ENCODE measurements at places on chromosomes 1 and 21.

GRCh38 chr1:42815941-42816584 lies 859 bp upstream of the ERMAP start:
- DNase-seq = peak; percentile 54

DNA sequence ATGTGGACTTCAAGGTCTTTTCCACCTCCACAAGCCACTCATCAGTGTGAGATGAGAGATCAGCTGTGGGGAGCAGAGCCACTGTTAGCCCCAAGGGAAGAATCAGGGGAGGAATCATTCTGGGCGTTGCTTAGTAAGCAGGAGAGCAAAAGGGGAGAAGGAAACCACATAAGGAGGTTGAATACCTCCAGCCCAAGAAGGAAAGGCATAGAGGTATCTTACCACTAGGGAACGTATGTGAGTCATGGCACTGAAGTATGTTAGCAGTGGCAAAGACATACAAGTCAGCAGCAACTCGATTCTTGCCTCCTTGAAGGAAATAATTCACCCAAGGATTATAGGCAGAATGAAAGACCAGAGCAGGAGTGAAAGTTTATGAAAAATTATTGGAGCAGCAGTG lies 31.6 kb upstream of the SLC5A9 start:
- no peak for DNase-seq

DNA sequence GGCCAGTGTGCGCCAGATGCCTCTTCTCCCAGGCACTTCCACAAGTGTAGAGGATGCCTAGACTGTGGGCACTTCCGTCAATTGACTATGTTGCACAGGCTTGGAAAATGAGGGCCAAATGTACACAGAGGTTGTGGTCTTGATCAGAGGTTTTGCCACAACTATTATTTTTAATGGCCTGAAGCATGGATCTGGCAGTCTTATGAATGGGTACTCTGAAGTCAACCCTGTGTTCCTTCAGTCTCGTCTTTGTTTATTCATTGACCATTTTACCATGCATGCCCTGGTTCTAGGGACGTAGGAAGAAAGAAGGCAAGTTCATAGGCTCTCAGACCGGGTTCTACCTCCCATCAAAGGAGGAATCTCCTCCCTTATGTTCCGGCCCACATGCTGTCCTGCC lies 329.1 kb downstream of the HHAT start:
- DNase-seq = no peak

GRCh38 chr1:107535091-107535490 lies 394.3 kb downstream of the NTNG1 start:
- peak; percentile 80 for DNase-seq

- no peak for DNase-seq
Observed at GRCh38 chr1:200211157-200211556, 183.6 kb downstream of the NR5A2 start.

- DNase-seq = peak; percentile 74
Observed at GRCh38 chr1:178310685-178311105, 186.1 kb downstream of the CLEC20A start.

- no peak for DNase-seq
Observed at GRCh38 chr1:117020526-117021156, 19.1 kb downstream of the CD101 start.

DNA sequence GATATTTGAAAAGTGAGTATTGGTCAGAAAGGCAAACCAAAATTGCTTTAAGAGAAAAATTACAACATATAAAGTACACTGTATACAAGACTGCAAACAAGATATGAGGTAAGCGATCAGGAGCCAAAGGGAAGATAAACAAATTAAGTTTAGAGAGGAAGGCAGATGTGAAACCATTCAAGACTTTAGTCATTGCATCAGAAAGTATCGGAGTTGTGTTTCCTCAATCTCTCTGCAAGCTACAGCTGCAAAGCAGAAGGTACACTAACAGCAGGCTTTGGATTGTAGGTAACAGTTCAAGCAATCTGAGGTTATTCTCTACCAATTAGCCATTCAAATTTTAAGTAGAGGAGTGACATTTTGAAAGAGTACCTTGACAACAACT lies 21.3 kb upstream of the TLCD4 start:
- no peak for DNase-seq

DNA sequence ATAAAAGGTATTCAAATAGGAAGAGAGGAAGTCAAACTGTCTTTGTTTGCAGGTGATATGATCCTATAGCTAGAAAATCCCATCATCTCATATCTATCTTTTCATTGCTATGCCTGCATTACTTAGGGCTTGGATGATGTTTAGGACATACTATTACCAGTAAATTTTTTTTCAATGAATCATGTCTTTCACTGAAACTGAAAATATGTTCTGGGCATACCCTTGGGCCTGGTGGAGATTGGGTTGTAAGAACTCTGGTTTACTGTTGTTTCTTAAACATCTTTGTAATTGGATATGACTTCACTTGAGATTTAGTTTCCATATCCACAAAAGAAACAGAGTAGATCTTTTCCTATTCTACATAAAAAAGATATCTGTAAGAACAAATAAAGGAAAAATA lies 502.2 kb upstream of the PRMT6 start:
- DNase-seq = no peak

- no peak for DNase-seq
Observed at GRCh38 chr1:228803421-228803820, 68.1 kb downstream of the RHOU start.

DNA sequence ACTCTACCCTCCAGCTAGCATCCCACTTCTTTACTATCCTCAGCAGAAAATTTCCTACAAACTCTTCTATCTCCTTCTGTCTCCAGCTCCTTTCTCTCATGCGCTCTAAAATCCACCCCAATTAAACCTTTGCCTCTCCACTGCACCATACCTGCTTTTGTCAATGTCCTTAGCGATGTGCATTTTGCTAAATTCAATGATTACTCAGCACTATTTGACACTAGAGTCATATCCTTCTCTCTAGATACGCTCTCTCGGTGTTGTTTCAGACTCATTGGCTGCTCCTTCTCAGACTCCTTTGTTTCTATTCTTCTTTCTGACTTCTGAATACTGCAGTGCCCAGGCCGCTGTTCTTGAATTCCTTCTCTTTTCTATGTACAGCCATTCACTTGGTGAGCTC lies 144.2 kb downstream of the HLX start:
- DNase-seq = no peak

GRCh38 chr21:18269856-18270255 lies 25.2 kb downstream of the CHODL start:
- no peak for DNase-seq

- no peak for DNase-seq
Observed at GRCh38 chr1:168583571-168583970, 7.2 kb downstream of the XCL1 start.

GRCh38 chr1:183891158-183891856 lies 86.4 kb downstream of the RGL1 start:
- DNase-seq = no peak

DNA sequence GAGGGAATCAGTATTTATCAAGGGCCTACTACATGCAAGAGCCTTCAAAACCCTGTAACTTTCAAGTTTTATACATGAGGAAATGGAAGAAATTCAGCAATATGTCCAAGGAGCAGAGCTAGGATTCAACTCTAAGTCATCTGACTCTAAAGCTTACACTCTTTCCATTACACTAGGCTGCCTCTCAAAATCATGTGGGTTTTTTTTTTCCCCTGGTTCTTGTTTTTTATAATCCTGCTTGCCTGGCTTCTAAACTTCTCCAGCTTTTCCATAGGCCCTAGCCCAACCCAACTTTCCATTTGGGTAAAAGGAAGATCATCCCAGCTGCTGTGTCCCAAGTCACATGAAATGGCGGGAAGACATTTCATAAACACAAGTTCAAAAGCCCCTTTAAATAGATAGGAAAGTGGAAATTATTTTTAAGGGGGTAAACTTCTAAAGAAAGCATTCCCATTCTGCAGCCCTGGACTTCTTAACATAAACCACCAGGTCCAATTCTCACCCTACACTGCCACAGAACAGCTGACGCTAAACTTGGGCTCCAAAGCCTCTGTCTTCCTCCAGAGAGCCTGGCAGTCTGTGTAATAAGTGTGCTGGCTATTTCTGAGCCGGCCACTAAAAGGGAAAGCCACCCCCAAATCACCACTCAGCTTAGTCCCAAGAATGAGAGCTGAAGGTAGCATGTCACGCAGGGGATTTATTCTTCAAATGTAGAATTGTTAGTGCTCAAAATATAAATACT lies 46.9 kb downstream of the ITPKB start:
- no peak for DNase-seq

GRCh38 chr1:64243757-64244080 lies 40.3 kb downstream of the UBE2U start:
- peak; percentile 72 for DNase-seq

GRCh38 chr1:24440436-24440835 lies 24.8 kb downstream of the NIPAL3 start:
- no peak for DNase-seq

DNA sequence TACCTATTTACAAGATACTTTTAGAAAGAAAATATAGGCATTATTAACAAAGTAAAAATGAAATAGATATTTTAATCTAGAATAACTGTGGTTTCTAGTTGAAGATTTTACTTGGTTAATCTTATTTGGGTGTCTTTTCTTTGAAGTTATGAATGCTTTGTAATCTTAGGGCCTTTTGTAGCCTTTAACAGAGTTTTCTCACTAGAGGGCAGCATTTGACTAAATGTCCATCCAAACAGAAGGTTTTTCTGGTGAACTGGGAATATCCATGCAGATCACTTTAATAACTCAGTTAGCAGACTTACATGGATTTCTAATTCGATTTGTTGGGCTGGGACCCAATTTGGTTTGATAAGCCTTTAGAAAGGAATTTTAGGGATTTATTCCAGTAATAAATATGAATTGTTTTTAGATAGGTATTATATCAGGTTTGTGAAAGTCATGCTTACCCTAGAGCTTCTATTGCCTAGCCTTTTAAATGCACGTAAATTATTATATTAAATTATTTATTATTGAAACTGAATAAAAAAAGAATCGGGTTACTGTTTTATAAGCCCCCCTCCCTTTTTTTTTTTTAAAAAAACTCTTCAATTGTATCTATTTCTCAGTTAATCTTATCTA lies 119.7 kb downstream of the ZNF326 start:
- peak; percentile 78 for DNase-seq

DNA sequence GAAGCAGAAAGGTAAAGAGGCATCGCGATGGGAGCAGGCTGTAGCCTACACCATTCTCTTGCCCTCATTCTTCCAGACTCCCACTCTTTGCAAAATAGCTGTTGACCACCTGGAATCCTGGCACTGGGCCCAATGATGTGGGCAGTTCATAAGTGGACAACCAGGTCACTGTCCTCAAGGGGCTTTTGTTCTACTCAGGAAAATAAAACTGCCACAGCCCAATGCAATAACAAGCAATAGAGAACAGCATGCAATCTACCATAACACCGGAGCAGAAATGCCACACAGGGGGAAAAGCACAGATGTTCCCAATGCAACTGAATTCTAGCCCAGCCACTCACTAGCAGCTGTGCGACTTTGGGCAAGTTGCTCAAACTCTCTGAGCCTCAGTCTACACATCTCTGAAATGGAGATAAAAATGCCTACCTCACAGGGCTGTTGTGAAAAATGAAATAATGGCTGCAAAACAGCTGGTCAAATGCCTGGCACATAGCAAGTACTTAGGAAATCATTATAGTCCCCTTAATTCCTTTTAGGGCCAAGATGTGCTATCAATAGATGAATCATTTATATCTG lies 56.7 kb downstream of the NENF start:
- peak; percentile 37 for DNase-seq

GRCh38 chr1:21022279-21023040 lies 154.2 kb downstream of the EIF4G3 start:
- peak; percentile 92 for DNase-seq

GRCh38 chr1:69278923-69279322 lies 288.8 kb upstream of the LRRC7 start:
- DNase-seq = no peak

GRCh38 chr1:50973875-50974617 lies 4.0 kb downstream of the CDKN2C start:
- DNase-seq = peak; percentile 65

DNA sequence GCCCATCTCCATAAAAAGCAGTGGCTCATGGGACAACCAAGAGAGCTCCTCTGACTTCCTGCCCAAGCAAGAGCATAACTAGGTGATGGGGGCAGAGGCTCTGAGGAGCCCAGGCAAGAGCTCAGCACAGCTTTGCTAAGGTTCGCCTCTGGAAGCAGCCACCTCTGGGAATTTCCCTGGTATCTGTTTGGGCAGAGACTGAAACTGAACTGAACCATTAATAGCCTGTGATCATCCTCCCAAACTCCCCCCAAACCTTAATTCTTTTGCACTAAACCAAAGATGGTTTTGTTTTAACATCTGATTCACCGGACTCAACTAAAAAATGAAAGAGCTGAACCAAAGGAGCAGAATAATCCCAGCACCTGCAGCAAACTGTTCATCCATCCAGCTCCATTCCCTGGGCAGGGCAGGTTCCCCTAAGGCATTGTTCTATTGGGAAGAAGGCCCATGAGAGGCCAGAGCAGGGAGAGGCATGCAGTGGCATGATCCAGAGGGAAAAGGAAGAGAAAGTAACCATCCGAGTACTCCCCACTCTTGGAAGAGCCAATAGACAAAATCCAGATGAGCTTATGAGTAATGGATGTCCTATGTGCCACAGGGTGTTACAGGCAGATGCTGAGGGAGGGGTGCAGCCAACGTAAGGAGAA lies 77.8 kb upstream of the KAZN start:
- no peak for DNase-seq

DNA sequence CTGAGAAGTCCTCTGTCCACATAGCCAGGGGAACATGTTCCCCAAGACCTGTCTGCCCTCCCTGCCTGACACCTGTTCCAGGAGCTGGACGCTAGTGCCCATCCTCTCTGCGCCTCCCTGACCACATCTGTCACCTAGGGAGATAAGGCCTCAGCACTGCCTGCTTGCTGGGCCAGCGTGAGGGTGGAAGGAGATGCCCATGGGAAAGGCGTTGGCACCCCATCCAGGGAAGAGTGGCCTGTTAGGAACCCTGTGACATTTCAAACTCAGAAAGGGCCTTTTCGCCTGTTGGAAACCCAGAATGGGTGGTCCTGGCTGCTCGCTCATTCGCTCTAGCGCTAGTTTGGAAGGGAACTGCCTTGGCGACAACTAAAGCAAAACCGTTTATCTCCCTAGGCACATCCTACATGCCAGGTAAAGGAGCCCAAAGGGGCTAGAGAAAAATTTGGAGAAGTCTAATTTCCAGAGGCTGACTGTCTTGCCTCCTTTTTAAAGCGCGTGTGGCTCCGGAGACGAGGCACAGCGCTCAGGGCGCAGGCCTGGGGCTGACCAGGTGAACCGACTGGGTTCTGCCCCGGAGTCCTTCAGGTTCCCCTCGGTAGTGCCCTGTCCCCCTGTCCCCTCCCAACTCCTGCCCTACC lies 410 bp downstream of the ACTA1 start:
- DNase-seq = no peak

DNA sequence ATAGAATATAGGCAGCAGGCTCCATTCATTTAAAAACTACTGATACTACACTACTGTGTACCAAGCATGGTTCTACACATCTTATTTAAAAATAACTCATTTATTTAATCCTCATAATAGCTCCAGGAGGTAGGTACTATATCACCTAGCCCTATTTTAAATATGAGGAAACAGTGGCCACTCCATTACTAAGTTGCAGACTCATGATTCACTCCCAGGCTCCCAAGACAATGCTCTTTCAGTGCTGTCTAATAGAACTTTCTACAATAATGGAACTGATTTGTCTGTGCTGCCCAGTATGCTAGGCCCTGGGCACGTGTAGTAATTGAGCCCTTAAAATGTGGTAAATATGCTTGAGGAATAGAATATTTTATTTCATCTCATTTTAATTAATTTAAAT lies 357.1 kb downstream of the LTN1 start:
- DNase-seq = no peak
